Stimulated activated CD8-positive, alpha-beta memory T cell treated with anti-CD3 and anti-CD28 coated beads, Interleukin-15, amount 100 ng/mL, for 24 hours (primary cell): ENCODE measurements at places on chromosomes 7 and 10.

DNA sequence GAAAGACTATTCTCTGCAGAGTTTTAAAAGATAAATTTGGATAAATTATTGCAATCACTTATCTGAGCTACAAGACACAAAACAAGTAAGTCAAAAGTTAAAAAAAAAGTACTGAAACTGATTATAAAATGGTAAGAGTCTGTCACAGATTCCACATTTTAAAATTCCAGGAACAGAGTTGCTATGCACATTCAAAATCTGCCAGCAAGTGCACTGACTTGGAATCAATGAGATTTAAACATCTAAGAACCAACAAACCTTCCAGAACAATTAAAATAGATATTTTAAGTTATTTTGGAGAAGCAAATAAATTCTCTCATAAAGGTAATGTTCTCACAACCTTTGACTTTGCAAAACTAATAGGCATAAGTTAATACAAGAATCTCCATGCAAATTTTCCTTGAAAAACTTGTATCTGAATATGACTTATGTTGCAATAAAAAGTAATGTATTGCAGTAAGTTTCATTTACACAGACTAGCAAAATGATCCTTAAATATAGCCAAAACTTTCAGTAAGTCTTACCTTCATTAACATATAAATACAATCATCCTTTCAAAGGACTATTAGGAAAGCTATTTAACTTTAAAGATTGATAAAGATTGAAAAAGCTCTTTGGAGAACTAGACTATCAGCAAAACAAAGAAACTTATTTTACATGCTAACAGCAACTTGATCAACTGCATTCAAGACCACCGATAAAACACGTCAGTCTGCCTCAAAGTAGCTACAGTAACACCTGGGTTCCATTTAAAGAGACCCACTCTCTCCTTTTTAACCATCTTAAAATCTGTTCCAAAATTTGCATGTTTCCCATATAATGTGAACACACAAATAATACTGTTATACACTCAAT, 4.4 kb downstream of the ETV1 start:
- DNase-seq: no peak

DNA sequence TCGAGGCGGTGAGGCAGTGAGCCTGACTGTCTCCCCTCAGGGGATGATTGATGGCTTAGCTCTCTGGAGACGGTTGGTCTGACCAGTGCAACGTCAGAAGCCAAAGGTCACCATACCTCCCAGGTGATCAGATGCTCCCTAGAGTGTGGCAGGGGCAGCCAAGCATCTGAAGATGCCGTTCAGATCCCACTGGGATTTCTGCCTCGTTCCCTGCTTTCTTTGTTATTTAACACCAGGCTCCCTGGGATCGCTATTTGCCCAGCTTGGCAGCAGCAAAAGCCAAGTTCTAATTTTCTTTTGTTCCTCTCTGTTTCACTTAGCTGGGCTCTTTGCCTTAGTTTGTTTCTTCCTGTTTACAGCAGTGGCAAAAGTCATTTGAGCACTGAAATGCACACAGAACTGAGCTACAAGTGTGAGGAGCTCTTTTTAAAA, 53.5 kb upstream of the SVIL start:
- DNase-seq: no peak

GRCh38 chr10:126240483-126240882, 147.8 kb downstream of the ADAM12 start:
- DNase-seq: no peak

DNA sequence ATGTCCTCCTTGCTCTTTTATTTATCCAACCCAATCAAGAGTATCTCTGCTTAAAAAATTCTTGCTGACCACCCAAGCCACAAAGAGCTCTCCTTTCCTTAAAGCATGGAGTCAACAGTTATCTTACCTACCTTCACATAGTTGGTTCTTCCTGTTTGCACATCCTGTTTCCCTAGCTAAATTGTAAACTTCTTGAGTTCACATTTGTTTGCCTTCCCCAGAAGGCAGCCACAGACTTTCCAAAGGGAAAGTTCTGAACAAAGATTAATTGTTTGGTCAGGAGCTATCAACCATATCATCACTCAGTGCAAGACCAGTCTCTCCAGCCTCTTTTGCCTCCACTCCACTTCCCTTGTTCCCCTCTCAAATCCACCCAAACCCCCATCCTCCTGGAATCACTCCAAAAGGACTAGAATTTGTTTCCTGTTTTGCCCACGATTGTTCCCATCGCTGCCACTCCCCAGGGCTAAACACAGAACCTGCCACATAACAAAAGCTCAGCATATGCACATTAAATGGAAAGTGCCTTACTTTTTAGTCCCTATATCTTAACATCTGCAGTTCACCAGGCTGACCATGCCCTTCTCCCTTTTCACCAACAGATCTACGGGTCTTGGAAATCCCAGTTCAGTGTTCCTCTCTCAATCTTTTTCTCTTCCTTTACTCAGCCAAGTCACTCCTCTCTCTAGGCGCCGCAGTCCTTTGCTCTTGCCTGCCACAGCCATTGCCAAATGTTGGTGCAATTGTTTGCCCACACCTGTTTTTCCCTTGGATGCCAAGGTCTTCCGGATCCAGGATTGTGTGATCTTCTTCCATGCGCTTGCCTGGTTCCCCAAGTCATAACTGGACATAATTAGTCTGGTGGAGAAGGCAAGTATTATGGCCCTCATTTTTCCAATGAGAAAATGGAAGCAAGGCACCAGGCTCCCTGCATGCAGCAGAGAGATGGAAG, 265.5 kb downstream of the KCNMA1 start:
- no peak for DNase-seq

GRCh38 chr10:104957178-104957841, 316.2 kb downstream of the SORCS3 start:
- DNase-seq: no peak

GRCh38 chr7:156496865-156497264, 143.7 kb upstream of the RNF32 start:
- no peak for DNase-seq

GRCh38 chr7:10325395-10325794, 648.3 kb upstream of the PHF14 start:
- DNase-seq: no peak

DNA sequence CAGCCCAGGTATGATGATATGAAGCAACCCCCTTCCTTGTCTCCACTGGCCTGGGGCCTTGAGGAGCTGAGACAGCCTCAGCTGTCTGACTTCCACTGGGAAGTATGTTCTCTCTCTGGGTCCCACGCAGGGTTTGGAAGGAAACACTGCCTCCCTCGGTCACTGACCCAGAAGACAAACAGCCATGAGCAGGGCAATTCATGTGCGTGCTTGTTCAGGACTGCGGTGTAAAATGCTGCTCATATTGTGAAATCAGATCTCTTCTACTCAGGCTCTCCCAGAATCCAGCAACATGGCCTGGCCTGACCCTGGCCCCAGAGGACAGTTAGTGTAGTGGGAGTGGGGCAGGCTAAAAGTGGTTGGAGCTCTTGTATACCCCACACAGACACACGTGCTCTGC, 2.8 kb downstream of the CLCN1 start:
- no peak for DNase-seq

DNA sequence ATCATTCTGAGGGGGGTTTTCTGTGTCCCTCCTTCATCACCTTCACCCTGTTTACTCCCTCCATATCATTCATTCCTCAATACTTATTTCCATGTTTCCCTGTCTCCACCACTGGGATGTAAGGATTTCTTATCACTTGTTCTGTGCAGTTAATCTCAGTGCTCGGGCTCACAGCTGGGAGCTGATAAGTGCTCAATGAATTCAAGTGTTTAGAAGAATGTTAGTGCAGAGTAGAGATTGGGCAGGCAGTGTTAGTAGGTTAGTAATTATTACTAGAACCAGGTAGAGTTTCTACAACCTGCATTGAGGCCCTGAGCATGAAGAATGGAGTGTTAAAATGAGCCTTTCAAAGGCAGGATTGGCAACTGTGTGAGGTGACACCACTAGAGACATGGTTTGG, 458.1 kb downstream of the AUTS2 start:
- no peak for DNase-seq

DNA sequence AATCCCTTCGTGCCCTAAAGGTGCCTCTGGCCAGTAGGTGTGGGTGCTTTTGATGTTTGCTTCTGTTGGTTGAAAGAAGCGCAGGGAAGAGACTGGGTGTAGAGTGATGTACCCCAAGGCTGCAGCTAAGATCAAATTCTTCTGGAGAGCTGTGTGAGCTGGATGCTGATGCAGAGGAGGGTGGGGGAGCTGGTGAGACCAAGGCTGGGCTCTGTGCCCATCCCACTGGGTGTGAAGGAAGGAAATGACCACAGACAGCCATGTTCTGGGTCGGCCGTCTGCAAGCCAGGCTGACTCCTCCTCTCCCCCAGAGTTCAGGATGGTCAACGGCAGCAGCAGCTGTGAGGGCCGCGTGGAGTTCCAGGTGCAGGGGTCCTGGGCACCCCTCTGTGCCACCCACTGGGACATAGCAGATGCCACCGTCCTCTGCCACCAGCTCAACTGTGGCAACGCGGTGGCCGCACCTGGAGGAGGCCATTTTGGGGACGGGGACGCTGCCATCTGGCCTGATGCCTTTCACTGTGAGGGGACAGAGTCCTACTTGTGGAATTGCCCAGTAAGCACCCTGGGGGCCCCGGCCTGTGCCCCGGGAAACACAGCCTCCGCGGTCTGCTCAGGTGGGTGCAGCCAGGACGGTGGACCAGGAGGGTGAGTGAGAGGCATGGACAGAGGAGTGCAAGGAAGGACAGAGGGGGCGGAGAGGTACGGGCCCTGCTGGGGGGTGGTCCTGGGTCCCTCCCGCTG, 5.1 kb downstream of the SCART1 start:
- DNase-seq: no peak

GRCh38 chr10:133226251-133226808, 3.7 kb upstream of the UTF1 start:
- no peak for DNase-seq

DNA sequence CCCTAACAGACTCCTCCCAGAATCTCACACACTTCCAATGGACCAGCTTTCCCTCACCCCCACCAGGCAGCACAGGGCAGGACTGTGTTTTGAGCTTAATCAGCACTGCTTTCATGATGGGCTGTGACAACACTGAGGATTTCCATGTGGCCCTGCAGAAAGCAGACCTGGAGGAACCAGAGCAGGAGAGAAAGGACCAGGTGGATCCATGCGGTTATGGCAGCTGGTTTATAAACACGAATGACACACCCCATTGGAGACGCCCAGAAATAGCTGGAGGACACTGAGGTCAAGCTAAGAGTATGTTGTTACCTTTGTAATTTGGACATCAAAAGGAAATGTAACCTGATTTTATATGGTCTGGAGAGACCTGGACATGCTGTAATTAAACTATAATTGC, 31.7 kb upstream of the HERPUD2 start:
- DNase-seq: no peak

DNA sequence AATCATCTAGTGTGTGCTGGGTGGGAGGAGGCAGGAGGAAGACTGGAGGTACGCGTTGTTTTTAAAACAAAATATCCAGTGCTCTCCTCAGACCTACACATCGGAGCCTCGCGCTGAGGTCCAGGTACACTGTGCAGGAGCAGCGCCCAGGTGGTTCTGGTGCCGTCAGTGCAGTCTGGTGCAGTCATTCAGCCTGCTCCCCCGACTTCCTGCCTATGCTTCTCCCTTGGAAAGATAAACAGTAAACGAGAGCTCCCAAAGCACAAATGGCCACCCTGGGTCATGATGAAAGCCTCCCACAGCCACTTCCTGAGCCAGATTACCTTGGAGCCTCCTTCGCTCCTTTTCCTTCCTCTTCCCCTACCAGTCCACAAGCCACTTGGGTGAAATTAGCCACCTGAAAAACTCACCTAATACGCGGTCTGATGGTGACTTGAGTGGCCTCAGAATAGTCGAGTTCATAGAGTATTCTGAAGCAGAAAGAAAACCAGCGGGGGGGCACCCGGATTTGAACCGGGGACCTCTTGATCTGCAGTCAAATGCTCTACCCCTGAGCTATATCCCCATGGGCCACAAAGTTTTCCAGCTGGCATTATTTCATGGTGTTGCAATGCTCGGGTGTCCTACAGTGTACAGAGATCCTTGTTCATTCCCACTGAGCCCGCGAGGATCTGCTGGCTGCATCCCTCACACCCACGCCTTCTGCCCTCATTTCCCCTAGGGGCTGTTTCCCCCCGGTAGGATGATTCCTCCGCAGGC, 82.5 kb downstream of the ZNF467 start:
- DNase-seq: no peak

GRCh38 chr7:116742641-116743040, 70.6 kb downstream of the MET start:
- no peak for DNase-seq

GRCh38 chr10:14403881-14404623, 73.3 kb upstream of the FRMD4A start:
- no peak for DNase-seq

DNA sequence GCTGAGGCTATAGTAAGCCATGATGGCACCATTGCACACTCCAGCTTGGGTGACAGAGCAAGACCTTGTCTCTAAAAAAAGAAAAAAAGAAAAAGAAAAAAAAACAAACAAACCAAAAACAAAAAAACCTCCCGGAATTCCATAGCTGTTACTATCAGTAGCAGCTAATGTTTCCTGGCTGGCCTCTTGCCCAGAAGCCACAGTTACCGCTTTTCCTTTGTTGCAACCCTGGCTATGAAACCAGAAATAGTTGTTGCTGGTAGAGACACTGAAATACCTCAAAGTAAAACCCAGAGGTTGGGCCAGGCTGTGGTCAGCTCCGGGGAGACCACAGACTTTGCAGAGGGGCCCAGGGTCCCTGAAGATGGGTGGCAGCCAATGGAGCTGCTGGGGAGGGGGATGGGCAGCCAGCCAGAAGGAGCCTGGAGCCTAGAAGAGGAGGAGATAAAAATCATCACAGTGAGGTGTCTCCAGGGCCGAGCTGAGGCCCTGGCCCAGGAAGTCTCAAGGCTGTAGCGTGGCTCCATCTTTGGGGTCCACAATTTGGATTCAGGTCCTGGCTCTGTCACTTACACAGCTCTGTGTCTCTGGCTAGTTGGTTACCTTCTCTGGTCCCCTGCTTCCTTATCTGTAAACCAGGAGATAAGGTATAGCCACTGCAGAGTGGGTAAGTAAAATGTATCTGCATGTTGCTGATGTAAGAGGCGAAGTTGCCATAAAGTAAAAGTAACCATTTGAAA, 3.4 kb upstream of the CHST12 start:
- DNase-seq: no peak

DNA sequence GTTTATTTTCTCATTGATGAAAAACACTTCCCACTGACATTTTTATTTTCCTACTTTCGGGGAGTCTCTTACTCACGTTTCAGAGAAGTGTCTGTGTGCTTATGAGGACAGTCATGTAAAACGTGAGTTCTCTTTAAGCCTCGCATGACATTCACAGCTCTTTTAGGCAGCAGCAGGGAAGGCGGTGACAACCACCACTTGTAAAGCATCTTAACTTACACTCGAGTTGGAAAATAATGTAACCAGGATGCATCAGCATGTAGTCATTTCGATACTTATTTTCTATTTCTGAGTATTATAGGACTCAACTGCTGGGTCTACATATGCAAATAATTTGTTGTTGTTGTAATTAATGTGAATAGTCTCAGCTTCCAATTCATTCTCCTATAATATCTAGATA, 153.6 kb downstream of the SEMA3D start:
- DNase-seq: no peak

GRCh38 chr10:57362811-57363210, 904.9 kb downstream of the IPMK start:
- DNase-seq: no peak
